ENCODE measurements at places on chromosomes 11 and 22.

DNA sequence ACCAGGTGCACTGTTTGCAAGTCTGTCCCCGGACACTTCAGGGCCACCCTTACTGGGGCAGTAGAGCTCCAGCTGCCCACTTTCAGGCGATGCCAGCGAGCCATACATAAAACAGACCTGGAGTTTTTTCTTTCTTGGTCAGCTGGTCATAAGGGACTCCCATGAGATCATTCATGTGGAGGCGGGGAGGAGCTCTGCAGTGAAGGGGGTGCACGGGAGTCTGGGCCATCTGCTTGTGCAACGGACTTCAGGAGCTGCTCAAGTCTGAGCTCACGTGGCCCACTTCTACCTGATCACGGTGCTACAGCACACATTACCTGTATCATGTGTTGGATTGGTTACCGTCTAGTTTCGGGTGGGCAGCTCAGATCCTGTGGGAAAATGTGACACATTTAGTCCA is 9.2 kb upstream of the MRGPRF start:
- no peak for DNase-seq

GRCh38 chr11:126210871-126211235 is 597 bp downstream of the RPUSD4 start:
- no peak for DNase-seq

DNA sequence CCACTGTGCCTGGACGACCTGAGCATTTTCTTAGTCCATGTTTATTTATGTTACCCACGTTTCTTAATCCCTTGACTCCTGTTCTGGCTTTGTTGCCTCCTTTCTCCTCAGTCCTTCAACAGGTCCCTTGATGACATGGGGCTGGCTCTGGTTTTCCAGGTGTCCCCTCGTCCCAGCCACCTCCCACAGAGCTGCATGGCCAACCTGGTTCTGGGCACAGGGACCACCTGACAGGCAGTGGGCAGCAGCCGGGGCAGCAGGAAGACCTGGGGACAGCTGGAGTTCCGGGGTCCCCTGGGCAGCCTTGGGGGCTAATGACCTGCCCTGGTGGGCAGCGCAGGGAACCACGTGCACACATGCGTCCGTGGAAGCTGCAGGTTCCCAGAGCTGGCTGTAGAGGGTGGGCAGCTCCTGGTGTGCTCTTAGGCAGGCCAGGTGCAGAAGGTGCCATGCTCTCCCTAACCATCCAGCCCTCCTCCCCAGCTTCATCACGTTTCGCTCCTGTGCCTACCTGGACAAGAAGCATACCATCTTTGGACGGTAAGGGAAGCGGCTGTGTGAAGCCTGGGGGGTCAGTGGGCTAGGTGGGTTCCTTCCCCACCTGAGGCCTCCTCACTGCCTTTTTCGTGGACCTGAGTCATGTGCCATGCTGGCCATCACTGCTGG is 27.7 kb downstream of the PPIL2 start:
- no peak for DNase-seq

- no peak for DNase-seq
Measured at GRCh38 chr22:50018608-50019285, 6.2 kb upstream of the IL17REL start.

GRCh38 chr22:19961868-19962245 is 20.2 kb upstream of the TXNRD2 start:
- no peak for DNase-seq

DNA sequence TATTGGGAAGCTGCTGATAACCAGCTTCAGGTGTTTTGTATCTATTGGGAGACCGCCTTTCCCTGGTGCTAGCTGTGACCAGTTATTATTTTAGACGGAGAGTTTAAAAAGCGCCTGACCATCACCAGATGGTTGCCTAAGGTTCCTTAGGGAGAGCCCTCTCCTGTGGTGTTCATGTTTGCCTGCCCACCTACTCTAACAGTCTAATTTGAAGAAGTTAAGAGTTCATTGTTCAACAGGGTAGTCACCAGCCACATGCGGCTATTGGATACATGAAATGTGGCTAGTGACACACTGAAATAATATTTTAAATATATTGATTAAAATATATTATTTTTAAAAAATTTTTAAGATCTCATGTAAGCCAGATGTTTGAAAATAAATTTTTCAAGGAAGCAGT is 71.3 kb upstream of the SLN start:
- no peak for DNase-seq

- no peak for DNase-seq
Measured at GRCh38 chr11:61138935-61139334, 22.3 kb downstream of the VPS37C start.

Data from CD4-positive, alpha-beta T cell treated with Interferon gamma for 1 hour (primary cell).